ENCODE measurements at places on chromosomes 5 and 9.

DNA sequence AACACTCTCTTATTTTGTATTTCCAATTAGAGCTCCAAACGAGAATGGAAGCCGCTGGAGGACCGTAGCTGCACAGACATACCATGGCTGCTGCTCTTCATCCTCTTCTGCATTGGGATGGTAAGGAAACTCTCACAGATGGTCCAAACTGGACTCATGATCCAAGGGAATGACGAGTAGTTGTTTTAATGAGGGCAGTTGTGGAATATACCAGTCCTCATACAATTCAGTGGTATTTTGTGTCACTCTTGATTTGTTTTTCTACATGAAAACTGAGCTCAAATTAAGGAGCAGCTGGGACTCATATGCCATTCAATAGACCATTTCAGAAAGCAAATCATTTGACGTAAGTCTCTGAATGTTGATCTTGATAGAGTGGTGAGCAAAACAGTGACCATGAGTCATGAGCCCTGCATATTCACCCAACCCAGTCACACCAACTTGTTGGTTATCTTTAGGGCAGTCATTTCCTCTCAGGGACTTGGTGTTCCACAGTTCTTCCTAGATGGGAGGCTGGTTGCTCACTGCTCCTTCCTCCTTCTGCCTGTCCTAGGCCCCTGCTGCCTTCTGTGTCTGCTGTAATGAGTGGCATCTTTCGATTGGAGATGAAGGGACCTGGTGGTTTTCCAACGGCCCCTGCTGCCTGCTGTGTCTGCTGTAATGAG, 54.9 kb downstream of the SLC44A1 start:
- DNase-seq, result no peak

DNA sequence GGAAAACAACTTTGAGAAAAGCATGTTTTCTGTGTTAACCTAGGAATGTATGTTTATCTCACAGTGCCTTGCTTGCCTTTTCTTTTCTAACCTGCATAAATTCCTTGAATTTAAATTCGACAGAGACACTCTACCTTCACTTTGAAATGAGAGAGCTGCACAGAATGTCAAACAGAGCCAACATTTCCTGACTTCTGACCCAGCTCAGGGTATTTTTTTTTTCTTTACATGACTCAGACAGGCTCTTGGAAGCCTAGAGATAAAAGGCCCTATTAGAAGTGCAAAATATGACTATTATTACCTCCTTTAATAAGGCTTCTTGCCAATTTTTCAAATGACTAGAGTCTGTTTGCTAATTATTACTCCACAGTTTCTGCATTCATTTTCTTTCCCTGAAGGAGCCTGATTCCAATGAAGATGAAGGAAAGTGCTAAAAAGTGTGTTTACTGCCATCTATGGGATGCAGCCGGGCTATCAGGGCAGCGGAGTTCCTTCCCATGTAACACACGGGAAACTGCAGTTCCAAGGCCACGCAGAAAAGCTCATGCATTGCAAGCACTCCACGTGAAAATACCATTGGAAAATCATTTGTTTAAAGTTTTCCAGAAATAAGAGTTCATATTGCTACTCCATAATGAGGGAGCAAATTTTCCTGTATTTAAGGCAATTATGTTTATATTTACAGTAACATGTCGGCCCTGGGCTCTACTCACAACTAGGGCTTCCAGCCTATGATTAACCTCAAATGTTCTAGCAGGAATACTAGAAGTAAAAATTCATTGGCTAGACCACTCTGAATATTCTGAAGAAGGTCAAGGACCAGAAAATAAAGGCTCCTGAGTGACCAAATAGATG, 485.6 kb downstream of the ZSWIM6 start:
- no peak for DNase-seq

DNA sequence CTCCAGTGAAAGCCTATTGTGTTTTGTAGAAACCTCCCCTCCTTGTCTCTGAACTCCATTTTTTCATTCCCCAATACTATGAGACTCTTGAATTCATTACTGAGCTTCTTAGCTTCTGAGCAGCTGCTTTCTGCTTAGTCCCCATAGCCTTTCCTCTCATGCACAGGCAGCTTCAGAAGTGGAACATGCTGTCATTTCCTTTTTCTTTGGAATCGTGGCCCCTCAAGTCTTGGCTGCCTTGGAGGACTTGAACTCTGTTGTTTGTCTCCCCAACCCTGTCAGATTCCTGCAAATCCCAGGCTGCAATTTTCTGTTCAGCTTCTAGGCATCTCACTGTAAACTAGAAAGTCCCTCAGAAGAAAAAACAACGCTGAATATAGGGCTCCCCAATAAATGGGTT, 268.5 kb downstream of the ARRDC3 start:
- DNase-seq, result no peak

GRCh38 chr9:15142878-15143534, 164.0 kb downstream of the TTC39B start:
- no peak for DNase-seq

GRCh38 chr5:80116000-80116399, 80.9 kb downstream of the THBS4 start:
- DNase-seq, result no peak

DNA sequence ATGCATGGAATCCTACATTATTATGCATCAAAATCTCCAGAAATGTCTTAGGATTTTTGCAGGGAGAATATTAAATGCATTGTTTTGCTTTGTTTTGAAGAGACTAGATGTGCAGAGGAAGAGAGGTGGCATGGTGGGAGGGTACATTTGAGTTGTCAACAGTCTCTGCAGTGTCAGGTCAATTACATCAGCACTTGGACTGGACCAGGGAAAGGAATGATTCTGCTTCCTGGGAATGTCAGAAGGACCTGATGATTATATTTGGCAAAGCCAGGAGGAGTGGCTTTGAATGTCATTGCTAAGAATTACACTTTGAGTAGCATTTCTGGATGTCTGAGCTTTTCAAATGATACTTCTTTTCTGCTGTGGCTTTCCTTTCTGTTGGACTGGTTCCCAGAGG, 17.5 kb upstream of the TMEFF1 start:
- no peak for DNase-seq

GRCh38 chr5:161286066-161286655, 260.4 kb downstream of the GABRB2 start:
- DNase-seq, result no peak

- DNase-seq, result no peak
Measured at GRCh38 chr5:66969963-66970362, 226.6 kb downstream of the CD180 start.

DNA sequence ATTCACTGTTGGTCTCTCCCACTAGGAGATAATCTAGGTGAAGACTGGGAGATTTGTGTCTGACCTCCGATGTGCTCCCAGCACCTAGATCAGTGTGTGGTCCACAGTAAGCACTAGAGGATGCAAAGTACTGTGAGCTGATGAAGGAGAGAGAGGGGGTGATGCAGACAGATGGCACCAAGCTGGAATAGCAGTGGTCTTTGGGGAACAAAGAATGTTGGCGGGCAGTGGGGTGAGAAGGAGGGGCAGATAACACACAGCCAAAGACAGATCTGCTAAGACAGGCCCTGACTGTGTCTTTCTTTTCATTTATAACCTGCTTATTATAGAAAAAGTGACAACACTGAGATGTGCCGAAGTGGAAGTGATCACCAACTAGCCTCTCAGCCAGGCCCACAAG, 37.5 kb downstream of the ERGIC1 start:
- no peak for DNase-seq

DNA sequence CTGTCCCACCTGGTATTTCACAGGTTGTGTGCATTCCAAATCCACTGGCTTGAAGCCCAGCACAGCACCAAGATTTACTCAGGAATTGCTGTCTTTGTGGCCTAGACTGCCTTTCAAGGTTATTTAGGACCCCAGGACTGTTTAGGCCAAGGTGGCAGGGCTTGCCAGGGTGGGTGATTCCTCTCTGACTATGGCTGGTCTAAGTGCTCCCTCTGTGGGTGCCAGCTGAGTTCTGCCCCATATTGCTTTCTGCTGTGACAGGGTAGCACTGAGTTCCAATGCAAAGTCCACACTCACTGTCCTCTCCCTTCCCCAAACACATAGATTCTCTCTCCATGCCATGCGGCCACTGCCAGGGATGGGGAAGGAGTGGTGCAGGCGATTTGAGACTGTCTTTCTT, 318.2 kb downstream of the EFNA5 start:
- no peak for DNase-seq

DNA sequence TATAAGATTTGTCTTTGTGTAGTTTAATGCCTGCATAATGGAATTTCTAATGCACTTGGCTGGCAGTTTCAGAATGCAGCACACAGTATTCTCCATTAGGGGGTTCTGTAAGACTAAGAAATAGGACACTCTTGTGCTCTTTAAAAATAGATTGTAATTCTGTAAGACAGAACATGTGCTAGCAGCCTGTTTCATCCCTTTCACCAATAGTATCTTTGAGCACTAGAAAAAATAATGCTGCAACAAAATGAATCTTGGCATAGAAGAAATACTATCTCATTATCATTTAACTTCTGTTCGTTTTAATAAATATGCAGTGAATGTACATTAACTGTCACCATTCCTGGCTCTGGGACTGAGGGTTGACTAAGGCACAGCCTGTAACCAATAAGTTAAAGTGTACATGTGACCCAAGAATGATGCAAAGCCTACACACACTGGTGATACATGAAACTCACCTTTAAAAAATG, 23.8 kb upstream of the ZNF622 start:
- DNase-seq, result no peak

- no peak for DNase-seq
Measured at GRCh38 chr5:125595095-125595494, 828.1 kb upstream of the GRAMD2B start.

- DNase-seq, result no peak
Measured at GRCh38 chr5:127754706-127755105, 51.5 kb downstream of the CCDC192 start.

GRCh38 chr9:27468462-27469110, 55.5 kb upstream of the IFNK start:
- no peak for DNase-seq

DNA sequence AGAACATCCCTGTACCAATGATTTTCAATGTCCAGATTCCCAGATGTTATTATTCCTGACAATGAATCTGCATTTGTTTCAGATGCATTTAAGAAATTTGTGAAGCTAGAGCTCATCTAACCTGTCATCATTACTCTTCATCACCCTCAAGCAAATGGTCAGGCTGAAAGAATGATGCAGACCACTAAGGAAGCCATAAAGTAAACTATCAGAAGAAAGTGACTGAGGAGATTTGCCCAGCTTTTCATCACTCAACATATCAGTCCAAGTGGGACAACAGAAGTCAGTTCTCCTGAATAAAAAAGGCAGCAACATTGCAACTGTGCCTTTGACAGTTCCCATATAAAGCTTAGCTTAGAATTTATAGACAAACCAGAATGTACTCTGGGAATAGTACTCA, 419.9 kb downstream of the PDE4D start:
- DNase-seq, result no peak

- DNase-seq, result no peak
Measured at GRCh38 chr5:94505327-94506068, 112.9 kb downstream of the KIAA0825 start.

- no peak for DNase-seq
Measured at GRCh38 chr9:36074870-36075532, 38.3 kb downstream of the RECK start.

DNA sequence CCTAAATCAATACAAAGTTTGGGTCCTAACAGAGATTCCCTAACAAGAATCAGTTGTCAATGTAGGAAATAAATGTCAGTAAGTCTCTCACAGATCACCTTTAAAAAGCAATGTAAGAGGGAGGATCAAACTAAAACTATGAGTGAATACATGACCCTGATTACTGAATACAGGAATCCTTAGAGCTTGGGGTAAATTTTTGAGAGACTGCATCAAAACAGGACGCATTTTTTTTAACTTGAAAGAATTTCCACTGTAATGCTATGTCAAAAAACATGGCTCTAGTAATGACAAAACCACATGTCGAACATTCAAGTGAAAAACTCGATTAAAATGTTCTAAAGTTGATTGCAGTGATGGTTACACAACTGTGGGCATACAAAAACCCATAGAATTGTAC, 21.9 kb downstream of the ZDHHC21 start:
- no peak for DNase-seq

GRCh38 chr9:5549658-5550650, 39.6 kb downstream of the PDCD1LG2 start:
- DNase-seq, result no peak

DNA sequence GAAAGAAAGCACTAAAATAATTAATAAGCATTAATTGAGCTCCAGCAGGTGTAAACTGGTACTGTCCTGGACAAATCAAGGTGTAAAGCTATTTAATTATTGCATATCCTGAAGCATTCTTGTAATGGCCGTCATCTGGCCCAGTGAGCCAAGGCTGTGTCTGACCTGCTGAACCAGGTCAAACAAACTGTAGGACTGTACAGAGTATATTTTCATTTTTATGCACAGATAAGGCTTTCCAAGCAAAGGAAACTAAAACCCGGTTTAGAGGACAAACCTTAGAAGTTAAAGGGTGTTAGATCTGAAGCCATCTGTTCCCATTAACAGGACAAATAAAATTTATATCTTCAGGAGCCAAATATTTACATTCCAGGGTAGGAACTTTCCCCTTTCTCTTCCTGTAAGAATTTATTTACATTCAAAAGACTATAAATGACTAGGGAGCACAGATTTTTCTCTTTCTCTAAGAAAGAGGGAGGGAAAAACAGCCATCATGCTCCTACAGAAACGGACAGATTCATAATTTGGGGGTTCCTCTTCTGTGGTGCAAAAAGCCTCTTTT, 69.8 kb downstream of the ESM1 start:
- no peak for DNase-seq

- DNase-seq, result no peak
Measured at GRCh38 chr5:51882647-51883046, 499.4 kb downstream of the ISL1 start.

- DNase-seq, result peak; percentile 72
Measured at GRCh38 chr9:38620483-38621433, at the start of gene ANKRD18A. TSS of gene ANKRD18A (minus strand) at chr9:38620596. CDS start at chr9:38620285, 311 bp downstream.

GRCh38 chr5:181047921-181048320, 7.9 kb downstream of the BTNL9 start:
- no peak for DNase-seq

GRCh38 chr5:109404428-109404960, 5.3 kb downstream of the PJA2 start:
- DNase-seq, result no peak

GRCh38 chr5:152534641-152535040, 129.6 kb upstream of the NMUR2 start:
- DNase-seq, result no peak

DNA sequence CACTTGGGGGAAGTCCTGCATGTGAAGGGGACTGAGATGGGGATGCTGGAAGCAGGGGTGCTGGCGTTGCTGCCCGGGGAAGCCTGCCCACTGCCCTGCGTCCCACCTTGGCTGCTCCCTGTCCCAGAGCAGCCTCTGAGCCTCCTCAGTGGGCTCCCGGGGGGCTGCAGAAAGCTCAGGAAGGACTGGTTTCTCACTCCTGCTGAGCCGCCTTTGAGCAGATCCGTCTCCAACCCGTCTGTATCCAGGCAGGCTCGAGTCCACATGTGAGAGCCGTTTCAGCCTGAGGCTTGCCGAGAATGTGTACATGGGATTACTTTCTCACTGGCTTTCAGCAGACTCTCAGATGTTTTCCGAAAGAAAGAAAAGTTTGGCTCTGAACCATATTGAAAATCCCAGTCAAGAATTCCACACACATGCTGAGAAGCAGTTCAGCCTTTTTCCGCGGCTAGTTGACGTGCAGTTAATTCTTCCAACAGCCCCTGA, 95.3 kb upstream of the COL5A1 start:
- no peak for DNase-seq
